ENCODE measurements at places on chromosomes 7 and 10.
A peak's percentile ranks its signal among the peaks of the same experiment; 100 is the strongest.

GRCh38 chr10:97764519-97764931, 7.3 kb downstream of the SFRP5 start:
- DNase-seq = no peak

DNA sequence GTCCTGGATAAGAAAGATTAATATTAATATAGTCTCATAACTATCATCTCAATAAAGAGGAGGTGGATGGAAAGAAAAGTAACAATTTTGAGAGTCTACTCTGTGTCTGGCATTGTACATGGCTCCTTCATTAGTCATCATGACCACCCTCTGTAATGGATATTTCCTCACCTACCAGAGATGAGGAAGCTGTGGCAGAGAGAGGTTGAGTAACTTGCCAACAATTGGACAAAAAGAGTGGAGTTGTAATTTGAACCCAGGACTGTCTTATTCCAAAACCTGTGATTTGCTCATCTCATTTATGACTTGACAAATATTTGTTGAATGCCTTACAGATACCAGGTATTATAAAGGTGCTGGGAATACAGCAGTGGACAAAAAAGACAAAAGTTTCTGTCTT, 2.1 kb upstream of the IDE start:
- no peak for DNase-seq

- DNase-seq = peak; percentile 76
These were observed 11.0 kb upstream of the LFNG start for GRCh38 chr7:2508327-2509215.

DNA sequence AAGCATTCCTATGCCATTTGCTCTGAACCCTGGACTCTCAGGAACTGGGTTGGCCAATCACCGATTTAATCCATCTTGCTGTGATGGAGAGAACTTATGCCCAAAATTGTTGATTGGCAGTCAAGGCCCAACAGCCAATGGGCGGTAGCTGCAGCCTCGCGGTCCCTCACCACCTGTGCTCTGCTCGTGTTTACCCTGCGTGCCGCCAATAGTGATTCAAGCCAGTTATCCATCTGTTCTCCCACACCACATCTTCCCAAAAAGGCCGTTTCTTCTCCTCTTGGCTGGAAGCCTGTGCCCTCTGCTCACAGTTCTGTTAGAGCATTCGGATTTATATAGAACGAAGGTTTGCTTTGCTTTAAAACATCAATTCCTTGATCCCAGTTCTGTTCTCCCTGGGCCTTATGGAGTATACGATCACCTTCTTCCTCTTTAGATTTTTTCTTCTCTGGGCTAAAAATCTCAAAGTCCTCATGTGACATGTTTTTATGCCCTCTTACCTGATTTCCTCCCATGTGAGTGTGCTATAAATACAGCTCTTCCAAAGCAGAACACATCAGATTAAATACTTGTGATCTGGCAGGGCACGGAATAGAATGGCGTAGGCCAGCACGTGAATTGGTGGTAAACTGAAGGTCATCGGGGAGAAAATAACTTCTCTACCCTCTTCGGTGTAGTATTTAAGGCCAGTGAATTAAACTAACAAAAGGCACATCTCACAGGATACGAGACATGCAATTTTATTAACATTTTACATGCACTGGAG, 212.8 kb downstream of the NSUN6 start:
- DNase-seq = no peak

DNA sequence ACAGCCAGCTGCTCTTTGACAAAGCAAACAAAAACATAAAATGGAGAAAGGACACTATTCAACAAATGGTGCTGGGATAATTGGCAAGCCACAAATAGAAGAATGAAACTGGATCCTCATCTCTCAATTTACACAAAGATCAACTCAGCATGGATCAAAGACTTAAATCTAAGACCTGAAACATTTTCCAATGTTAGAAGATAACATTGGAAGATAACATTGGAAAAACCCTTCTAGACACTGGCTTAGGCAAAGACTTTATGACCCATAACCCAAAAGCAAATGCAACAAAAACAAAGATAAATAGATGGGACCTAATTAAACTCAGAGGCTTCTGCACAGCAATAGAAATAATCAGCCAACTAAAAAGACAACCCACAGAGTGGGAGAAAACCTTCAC, 425.7 kb upstream of the SEMA3D start:
- DNase-seq = no peak

All from naive thymus-derived CD8-positive, alpha-beta T cell (primary cell).